ENCODE measurements at places on chromosomes 6 and 20. TPM values are rescaled to one million over a fixed set of nuclear protein-coding genes. Genes with fewer than 3 reads are reported as not detected.

DNA sequence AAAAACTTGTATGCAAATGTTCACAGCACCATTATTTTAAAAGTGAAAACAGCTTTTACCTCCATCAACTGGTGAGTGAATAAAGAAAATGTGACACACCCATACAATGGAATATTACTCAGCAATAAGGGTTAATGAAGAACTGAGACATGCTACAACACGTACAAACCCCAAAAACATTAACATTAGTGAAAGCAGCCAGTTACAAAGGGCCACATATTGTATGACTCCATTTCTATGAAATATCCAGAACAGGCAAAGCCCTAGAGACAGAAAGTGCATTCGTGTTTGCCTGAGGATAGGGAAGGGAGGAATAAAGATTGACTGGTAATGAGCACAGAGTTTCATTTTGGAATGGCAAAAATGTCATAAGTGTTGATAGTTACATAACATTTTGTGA lies 21.5 kb downstream of the EPM2A start:
- H3K27me3 ChIP-seq, result no peaks in the 10 kb centered on the region
- no peak overlapping the region for H3K4me3 ChIP-seq
- H3K36me3 ChIP-seq, result no peaks in the 10 kb centered on the region
- H3K4me1 ChIP-seq, result no peaks in the 10 kb centered on the region

DNA sequence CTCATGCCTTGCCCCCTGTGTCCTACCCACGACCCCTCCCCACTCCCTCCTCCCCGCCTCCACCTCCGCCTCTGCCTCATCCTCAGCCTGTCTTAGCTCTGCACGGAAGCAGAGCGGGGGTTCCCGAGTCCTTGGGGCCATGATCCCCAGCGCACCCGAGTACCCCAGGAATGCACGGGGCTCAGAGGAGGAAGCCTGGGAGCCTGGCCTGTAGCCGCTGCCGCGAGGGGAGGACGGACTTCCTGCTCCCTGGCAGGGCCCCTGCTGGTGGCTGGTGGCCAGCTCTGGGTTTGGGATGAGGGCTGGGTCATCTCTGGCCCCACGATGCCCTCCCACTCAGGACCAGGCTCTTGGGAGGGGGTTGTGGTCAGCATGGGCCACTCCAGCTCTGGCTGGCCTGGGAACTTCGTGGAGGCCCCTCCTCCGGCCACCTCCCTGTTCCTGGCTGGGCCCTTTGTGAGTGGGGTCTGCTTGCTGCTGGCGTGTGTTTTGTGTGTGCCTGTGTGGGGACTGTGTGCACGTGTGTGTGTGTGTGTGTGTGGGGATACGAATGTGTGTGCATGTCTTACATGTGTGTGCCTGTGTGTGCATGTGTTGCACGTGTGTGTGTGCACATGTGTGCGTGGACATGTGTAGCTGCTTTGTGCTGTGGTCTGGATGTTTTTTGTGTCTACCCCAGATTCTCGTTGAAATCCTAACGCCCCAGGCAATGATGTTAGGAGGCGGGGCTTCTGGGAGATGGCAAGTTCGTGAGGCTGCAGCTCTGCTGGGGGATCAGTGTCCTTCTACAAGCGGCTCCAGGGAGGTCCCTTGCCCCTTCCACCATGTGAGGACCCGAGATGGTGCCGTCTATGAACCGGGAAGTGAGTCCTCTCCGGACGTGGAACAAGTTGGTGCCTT lies 1.3 kb upstream of the RBBP8NL start:
- H3K27me3 ChIP-seq, result peaks cover 9% of the 10 kb centered on the region
- DNase-seq, result no peak
- H3K36me3 ChIP-seq, result no peaks in the 10 kb centered on the region

- no peak overlapping the region for H3K27ac ChIP-seq
- no peaks in the 10 kb centered on the region for H3K27me3 ChIP-seq
- no peak overlapping the region for H3K4me3 ChIP-seq
Measured at GRCh38 chr20:17394411-17394810, 136.8 kb downstream of the BFSP1 start.

- H3K27ac ChIP-seq, result no peak overlapping the region
- no peaks in the 10 kb centered on the region for H3K27me3 ChIP-seq
- peak; percentile 40 for DNase-seq
- H3K4me3 ChIP-seq, result peak overlapping the region; percentile 89
- peaks cover 20% of the 10 kb centered on the region for H3K4me1 ChIP-seq
- H3K36me3 ChIP-seq, result peaks cover 50% of the 10 kb centered on the region
Measured at GRCh38 chr20:36543184-36544133, 2.1 kb downstream of the MYL9 start.

- no peak overlapping the region for H3K4me3 ChIP-seq
- DNase-seq, result no peak
- no peaks in the 10 kb centered on the region for H3K36me3 ChIP-seq
- H3K27ac ChIP-seq, result no peak overlapping the region
- H3K27me3 ChIP-seq, result no peaks in the 10 kb centered on the region
Measured at GRCh38 chr6:2502096-2502997, 248.4 kb downstream of the MYLK4 start.

- DNase-seq, result peak; percentile 30
- H3K36me3 ChIP-seq, result no peaks in the 10 kb centered on the region
- no peak overlapping the region for H3K4me3 ChIP-seq
- no peaks in the 10 kb centered on the region for H3K4me1 ChIP-seq
- no peak overlapping the region for H3K27ac ChIP-seq
- no peaks in the 10 kb centered on the region for H3K27me3 ChIP-seq
Measured at GRCh38 chr6:108690326-108691049, 129.8 kb downstream of the FOXO3 start.

DNA sequence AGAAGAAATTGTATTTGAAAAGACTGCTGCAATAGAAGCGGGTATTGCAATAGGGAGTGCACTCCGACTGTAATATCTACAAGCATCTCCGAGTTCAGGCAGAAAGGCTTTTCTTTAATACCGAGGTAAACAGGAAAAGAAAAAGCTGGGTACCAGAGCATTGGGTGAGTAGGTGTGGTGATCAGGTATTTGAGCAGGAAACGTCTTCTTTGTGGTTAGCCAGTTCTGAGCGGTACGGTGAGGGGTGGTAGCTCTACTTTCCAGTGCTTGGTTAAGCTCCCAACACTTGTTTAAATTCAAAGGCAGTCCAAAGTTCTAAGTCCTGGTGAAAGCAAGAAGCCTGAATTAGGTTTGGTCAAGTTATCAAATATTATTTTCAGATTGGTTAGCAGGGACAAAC lies 404.1 kb downstream of the LMBRD1 start:
- H3K36me3 ChIP-seq, result no peaks in the 10 kb centered on the region
- no peak for DNase-seq
- peaks cover 10% of the 10 kb centered on the region for H3K27me3 ChIP-seq
- no peak overlapping the region for H3K4me3 ChIP-seq

DNA sequence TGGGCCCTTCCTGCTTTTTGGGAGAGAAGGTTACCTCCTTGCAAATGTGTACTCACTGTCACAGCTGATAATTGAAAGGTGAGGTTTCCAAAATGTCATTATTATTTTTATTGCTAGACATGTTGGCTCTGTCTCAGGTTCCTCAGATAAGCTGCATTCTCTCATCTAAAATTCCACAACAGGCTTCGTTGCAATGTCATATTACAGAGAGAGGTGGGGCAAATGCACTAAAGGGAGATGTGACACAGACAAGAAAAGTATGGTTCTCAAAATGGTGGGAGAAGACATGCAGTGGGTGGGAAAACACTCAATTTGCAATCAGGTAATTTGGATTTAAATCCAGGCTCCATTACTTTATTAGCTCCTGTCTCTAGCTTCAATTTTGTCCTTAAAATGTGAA lies 256.4 kb upstream of the POU3F2 start:
- no peaks in the 10 kb centered on the region for H3K27me3 ChIP-seq
- H3K4me3 ChIP-seq, result no peak overlapping the region
- H3K4me1 ChIP-seq, result no peaks in the 10 kb centered on the region
- no peaks in the 10 kb centered on the region for H3K36me3 ChIP-seq

- H3K4me1 ChIP-seq, result no peaks in the 10 kb centered on the region
- H3K27ac ChIP-seq, result no peak overlapping the region
- H3K36me3 ChIP-seq, result no peaks in the 10 kb centered on the region
- DNase-seq, result no peak
Measured at GRCh38 chr6:150453357-150453756, 84.5 kb downstream of the IYD start.

DNA sequence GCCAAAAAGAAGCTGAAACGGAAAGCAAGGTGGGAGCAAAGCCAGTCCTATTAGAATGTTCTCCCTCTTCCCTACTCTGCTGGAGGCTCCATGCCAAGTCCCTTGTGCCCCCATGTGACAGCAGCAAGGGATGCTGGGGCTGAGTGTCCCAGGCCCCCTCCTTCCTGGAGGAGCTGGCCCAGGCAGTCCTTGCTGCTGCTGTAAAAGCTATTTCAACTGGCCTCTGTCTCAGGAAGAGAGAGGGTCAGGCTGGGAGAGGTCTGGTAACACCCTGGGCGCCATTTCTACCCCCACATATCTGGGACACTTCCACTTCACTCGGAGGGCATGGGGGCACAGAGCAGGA lies 25.0 kb downstream of the TTBK1 start:
- H3K4me1 ChIP-seq, result peaks cover 9% of the 10 kb centered on the region
- no peak for DNase-seq
- H3K36me3 ChIP-seq, result no peaks in the 10 kb centered on the region
- no peak overlapping the region for H3K27ac ChIP-seq

- no peak overlapping the region for H3K4me3 ChIP-seq
- DNase-seq, result peak; percentile 30
- H3K4me1 ChIP-seq, result no peaks in the 10 kb centered on the region
- H3K27ac ChIP-seq, result no peak overlapping the region
Measured at GRCh38 chr20:19260412-19261090, 48.1 kb downstream of the SLC24A3 start.

GRCh38 chr6:21665110-21665391 lies 71.5 kb downstream of the SOX4 start:
- H3K4me3 ChIP-seq, result peak overlapping the region; percentile 97
- DNase-seq, result no peak
- peaks cover 21% of the 10 kb centered on the region for H3K36me3 ChIP-seq
- H3K27ac ChIP-seq, result peak overlapping the region; percentile 81
- no peaks in the 10 kb centered on the region for H3K4me1 ChIP-seq
- H3K27me3 ChIP-seq, result no peaks in the 10 kb centered on the region

DNA sequence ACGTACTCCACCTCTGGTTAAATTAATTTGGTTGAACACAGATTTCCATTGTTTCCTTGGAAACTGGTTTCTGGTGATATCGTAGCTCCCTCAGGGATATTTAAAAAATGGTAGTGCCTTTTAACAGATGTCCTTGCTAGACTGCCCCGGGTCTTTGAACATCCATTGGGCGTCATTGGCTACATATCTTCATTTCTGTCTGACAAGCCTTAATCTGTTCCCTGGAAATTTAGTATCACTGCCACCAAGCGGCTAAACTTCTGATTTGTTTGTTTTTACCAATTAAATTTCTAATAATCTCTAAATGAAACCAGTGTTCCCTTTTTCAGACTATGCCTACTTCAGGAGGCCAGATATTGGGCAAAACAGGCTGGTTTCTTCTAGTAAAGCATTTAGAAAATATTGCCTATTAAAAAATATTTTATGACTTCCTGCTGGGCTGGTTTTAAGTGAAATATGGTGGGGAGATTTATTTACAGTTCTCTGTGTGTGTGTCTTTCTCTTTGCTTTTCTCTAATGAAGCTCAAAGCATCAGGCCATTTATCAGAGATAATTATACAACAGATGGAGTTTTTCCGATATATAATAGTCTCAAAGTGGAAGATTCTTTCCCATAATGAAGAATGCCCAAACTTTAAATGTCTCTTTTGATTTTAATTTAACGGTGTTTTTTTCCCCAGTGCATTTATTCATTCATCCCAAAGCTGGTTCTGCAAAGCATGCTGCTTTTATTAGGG lies 249.5 kb downstream of the ZFAND3 start:
- no peak for DNase-seq
- no peaks in the 10 kb centered on the region for H3K27me3 ChIP-seq
- H3K4me1 ChIP-seq, result no peaks in the 10 kb centered on the region
- no peak overlapping the region for H3K4me3 ChIP-seq
- no peak overlapping the region for H3K27ac ChIP-seq

GRCh38 chr6:95587989-95588388 lies 10.7 kb downstream of the MANEA start:
- peak overlapping the region; percentile 79 for H3K4me3 ChIP-seq
- no peaks in the 10 kb centered on the region for H3K4me1 ChIP-seq
- H3K36me3 ChIP-seq, result peaks cover 99% of the 10 kb centered on the region
- H3K27me3 ChIP-seq, result no peaks in the 10 kb centered on the region

DNA sequence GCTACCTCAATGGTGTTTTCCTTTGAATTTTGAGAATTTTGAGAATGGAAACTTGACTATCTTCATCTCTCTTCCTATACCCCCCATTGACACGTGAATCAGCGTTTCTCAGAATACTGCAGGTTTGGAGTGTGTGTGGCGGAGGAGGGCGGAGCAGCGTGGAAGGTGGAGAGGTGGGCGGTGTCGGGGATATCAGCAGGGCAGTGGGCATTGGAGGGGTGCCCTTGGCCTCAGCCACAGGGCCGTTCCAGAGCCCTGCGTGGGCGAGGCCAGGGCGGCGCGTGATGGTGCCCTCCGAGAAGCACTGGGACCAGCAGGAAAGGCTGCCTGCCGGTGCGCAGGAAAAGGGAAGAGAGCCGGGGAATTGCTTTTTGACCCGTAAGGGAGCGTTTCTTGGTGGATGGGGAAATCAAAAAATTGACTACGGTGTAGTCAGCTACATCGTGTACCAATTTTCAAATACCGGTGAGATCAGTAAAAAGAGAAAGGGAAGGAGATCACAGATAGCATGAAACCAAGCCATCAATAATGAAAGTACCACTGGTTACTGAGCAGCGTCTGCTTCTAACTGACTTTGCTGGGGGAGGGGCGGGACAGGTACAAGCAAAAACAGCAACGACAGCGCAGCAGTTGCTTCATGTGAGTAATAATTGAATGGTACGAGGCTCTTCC lies 82.7 kb upstream of the DUSP22 start:
- H3K27me3 ChIP-seq, result no peaks in the 10 kb centered on the region
- H3K36me3 ChIP-seq, result no peaks in the 10 kb centered on the region
- H3K4me1 ChIP-seq, result no peaks in the 10 kb centered on the region
- H3K27ac ChIP-seq, result no peak overlapping the region
- no peak for DNase-seq

- no peaks in the 10 kb centered on the region for H3K27me3 ChIP-seq
- no peaks in the 10 kb centered on the region for H3K36me3 ChIP-seq
- DNase-seq, result peak; percentile 49
- no peak overlapping the region for H3K4me3 ChIP-seq
- no peaks in the 10 kb centered on the region for H3K4me1 ChIP-seq
Measured at GRCh38 chr20:50799890-50800550, 5.2 kb downstream of the BCAS4 start.

PGC gene
- total RNA-seq, result not detected

VSTM2L gene
- total RNA-seq, result 1.1 TPM

OPN5 gene
- total RNA-seq, result not detected

RNF39 gene
- not detected for total RNA-seq

ZNF341 gene
- total RNA-seq, result 6.6 TPM

DZANK1 gene
- total RNA-seq, result 16.6 TPM

HMGA1 gene
- total RNA-seq, result 1,418 TPM

SLC22A16 gene
- not detected for total RNA-seq

CCN5 gene
- total RNA-seq, result not detected

Measured in endodermal cell (in vitro differentiated cells).